Ammon's horn (tissue), 1 donor: ENCODE measurements at places on chromosomes 2 and 18.

- DNase-seq = peak; percentile 35
Measured at GRCh38 chr18:22983175-22983574, 50.0 kb downstream of the RBBP8 start.

DNA sequence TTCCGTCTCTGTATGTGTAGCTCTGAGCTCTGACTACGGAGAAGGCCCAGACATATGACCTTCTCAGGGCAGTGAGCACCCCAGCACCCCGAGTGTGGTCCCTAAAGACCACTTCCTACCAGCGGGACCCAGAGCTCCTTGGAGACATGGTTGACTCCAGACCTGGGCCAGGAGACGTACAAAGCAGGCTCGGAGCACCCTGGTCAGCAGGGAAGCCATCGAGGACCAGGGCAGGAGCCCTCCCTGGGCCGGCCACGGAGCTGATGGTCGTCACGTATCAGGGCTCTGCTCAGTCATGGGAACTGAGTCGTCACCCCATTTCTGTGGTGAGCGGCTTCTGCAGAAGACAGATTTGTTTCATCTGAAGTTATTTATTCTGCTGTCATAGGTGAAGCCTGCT is 12.8 kb upstream of the NEU4 start:
- no peak for DNase-seq

DNA sequence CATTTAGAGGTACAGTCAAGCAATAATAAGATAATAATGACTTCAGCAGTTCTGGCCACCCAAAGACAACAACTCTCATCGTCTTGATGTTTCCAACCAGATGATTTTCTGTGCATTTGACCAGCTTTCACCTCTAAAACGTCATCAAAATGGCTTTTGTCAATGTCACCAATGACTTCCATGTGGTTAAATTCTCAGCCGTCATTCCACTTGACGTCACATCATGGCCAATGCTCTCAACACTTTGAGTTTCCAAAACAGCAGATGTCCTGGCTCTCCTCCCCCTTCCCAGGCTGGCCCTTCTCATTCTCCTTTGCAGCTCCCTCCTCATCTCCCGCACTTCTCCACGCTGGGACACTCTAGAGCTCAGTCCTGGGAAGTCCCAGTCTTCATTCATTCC is 258.3 kb downstream of the BCL2 start:
- DNase-seq = no peak

- DNase-seq = peak; percentile 1
Measured at GRCh38 chr18:13366962-13367892, 148.7 kb downstream of the LDLRAD4 start.

DNA sequence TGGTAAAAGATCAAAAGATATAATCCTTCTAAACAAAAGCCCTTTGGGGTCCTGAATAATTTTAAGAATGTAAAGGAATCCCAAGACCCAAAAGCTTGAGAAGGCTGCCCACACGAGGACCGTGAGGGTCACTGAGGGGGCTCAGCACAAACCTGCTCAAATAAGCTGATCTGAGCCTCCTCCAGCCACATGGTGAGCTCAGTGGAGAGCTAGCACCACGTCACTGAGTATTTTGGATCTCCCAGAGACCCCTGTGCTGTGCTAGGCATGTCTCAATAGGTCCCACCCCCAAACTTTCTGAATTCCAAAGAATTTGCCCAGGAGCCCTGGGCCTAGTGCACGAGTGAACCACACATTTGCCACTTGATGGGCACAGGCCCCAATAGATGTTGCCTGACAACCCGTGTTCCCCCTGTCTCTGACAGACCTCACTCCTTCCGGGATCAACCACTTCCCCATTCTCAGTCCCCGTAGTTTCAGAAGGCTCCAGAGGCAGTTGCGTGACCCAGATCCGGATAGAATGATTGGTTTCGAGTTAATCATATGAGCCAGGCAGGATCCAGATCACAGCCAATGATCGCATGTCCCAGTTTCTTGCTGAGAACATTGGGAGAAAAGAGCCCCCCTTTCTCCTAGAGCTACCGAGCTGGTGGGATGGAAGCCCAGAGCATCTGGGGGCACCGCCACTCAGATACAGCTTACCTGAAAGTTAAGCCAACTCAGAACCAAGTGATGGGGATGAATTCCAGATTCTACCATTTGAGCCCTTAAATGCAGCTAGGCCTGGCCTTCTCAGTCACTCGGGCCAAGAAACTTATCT is 203.8 kb downstream of the TNS1 start:
- peak; percentile 64 for DNase-seq

GRCh38 chr2:113334147-113334546 is 55.4 kb upstream of the PAX8 start:
- no peak for DNase-seq

DNA sequence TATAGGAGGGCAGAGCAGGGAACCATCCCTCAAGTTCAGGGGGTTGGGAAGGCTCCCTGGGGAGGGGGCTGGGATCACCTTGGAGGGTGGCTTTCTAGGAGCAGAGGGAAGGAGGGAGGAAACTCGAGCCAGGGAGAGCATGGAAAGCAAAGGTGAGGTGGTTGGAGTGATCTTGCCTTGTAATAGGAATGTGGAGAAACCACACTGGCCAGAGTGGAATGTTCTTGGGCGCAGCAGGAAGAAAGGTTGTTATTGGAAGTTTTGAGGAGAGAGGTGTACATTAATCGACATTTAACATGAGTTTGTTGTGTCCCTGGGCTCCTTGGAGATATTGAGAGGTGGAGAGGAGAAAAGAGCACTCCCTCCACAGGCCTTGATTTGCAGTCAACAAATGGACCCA is 272.2 kb downstream of the PRKCE start:
- no peak for DNase-seq

- DNase-seq = no peak
Measured at GRCh38 chr2:175035806-175036205, 30.6 kb upstream of the CHN1 start.

- DNase-seq = no peak
Measured at GRCh38 chr18:22088996-22089640, 80.3 kb upstream of the GATA6 start.

- no peak for DNase-seq
Measured at GRCh38 chr2:8087480-8087840, 594.4 kb upstream of the ID2 start.

DNA sequence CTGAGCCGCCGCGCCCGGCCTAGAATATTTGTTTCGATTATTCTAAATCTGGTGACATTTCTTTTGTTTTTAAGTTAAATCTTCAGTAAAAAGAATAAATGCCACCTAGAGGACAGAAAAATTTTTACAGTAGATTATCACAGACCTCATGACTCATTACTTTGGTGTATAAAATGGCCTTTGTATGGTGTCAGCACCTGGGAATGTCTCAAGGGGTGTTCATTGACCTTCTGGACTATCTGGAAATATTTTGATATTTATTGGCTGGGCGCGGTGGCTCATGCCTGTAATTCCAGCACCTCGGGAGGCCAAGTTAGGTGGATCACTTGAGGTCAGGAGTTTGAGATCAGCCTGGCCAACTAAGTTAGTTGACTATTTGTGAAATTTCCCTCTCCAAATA is 30.3 kb upstream of the SLC30A6 start:
- no peak for DNase-seq

DNA sequence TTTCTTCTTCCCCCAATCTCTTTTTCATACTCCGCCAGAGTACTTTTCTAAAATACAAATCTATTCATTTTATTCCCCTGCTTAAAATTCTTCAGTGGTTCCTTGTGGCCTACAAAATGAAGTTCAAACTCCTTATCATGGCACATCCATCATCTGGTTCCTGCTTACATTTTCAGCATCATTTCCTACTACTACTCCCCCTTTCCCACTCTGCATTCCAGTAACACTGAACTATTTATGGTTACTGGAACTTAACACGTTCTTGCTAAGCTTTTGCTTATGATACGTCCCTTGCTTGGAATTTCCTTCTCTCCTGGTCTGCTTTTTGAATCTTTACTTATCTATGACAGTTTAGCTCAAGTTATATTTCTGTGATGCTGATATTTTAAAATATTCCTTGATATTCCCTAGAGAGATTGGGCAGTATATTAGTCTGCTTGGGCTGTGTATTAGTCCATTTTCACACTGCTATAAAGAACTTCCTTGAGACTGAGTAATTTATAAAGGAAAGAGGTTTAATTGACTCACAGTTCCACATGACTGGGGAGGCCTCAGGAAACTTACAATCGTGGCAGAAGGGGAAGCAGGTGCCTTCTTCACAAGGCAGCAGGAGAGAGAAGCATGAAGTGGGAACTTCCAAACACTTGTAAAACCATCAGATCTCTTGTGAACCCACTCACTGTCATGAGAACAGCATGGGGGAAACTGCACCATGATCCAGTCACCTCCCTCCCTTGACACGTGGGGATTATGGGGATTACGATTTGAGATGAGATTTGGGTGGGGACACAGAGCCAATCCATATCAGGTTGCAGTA is 53.2 kb downstream of the BMPR2 start:
- DNase-seq = no peak

DNA sequence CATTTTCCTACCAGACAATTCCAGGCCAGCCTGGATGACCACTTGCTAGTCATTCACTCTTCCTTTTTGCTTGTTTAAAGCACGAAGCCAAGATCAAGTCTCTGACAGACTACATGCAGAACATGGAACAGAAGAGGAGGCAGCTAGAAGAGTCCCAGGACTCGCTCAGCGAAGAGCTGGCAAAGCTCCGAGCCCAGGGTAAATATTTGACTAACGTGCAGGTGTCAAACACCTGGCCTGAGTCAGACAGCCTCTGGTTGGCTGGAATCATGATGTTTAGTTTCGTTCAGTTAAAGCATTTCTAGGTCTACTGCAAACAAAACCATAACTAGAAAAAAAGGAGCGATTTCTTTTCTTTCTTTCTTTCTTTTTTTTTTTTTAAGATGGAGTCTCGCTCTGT is 44.2 kb upstream of the LYPD6B start:
- DNase-seq = no peak

GRCh38 chr2:60589104-60589503 is 35.6 kb upstream of the BCL11A start:
- no peak for DNase-seq

DNA sequence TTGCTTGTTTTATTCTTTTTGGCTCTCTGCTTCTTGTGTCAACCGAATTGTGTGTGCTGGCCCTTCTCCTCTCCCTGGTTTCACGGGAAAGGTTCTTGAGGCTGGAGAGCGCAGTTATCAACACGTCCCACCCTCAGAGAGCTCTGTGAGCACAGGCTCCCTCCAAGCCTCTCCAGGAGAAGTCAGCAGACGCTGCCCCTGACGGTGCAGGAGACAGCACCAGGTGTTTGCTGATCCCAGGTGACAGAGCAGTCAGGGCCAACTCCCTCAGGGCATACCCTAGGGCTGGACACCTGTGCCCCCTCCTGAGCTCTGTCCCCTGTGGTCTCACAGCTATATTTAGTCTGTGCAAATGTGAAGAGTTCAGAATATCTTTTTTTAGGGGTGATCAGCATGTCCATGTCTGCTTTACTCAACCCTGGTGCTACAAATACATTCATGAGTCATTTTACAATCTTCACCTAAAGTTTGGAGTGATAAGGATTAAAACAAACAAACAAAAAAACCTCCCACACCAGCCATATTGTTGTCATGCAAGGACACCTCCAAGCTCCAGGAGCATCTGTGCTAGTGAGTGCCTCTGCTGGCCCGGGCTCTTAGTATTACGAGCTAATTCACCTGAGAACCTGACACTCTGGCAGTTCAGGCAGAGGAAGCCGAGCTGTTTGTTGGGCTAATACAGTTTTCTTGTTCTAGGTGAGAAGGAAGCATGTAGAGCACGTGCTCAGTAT is 65.9 kb upstream of the TMEM200C start:
- DNase-seq = no peak

DNA sequence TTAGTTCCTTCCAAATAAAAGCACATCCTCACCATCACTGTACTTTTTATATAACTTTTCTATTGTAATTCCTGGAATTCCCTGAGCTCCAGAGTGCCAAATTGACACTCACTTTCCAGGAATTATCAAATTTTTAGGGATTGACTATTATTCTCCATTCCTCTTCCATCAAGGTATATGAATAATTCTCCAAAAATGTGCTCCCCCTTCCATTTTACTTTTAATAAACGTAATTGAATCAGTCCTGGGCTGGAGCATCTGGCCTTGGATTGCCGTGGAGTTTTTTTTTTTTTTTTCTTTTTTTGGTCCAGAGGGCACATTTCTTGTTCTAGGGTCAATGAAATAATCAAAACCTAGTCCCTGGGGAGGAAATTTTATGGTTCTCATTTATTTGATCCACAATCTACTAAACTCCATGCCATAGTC is 304.3 kb downstream of the CDCA7 start:
- DNase-seq = no peak

DNA sequence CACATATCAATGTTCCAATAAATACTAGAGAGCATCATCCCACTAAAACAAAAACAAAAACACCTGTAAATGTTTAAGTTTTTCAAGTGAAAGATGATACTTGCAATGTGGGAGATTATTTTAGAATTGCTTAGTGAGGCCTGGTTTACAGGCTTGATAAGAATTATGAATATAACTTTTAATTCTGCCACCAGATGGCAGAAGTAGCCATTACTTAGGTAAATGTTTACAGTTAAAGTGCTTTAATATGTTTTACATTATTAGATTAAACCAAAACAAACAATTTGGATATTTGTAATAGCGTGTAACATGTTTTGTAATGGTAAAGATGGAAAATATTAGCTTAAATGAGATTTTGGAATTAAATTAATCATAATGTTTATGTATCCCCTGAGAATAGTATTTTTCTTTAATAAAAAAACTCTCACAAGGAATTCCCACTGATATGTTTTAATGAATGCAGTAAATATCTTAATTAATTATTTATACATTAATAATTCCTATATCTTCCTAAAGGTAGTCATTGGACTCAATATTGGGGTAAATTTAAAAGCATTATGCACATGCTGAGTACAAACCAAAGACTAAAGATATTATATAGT is 522.0 kb downstream of the SPAG16 start:
- peak; percentile 9 for DNase-seq

DNA sequence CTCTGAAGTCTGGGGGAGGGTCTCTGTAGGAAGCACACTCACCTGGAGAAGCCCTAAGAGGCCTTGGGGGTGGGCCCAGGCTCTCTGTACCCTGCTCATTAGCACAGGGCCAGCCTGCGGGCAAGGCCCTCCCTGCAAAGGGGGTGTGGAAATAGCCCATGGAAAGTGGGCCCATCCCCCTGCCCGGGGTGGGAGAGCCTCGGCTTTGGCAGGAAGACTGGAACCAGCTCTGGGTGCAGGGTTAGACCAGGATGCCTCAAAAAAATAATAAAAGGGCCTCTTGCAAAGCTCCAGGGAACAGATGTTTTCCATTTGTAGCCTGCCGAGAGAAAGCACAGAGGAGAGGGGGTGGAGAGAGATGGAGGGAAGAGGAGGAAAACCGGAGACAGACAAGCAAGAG is 98.7 kb downstream of the STPG4 start:
- no peak for DNase-seq

DNA sequence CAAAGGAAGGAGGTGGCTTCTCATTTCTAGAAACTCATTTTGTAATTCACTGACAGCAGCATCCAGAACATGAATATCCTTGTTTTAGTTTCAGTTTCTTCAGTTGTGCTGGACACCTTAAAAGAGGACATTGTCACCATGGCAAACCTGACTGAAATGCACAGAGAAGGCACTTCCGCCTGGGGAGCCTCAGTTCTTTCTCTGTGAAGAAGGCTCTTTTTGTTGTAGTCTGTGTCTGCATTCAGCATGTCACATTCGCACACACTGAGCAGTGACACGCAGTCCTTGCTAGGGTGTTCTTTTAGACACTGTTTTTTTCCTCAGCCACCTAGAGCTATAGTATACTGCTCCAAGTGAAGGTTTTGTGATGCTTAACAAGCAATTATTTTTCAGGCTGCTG is 9.5 kb upstream of the RPRM start:
- DNase-seq = peak; percentile 10

- no peak for DNase-seq
Measured at GRCh38 chr2:196174404-196174803, 3.0 kb upstream of the STK17B start.

- no peak for DNase-seq
Measured at GRCh38 chr2:136517716-136518115, 247.6 kb upstream of the THSD7B start.
